Activated CD4-positive, alpha-beta memory T cell treated with anti-CD3 and anti-CD28 coated beads, Interleukin-2, amount 10 ng/mL, durations not matched to agents 7 days and 5 days (primary cell): ENCODE measurements at places on chromosomes 11 and 22. TPM values are rescaled to one million over a fixed set of nuclear protein-coding genes. Genes with fewer than 3 reads are reported as not detected.

DEFB131B gene
- total RNA-seq = not detected

MS4A6E gene
- total RNA-seq = not detected

RASSF7 gene
- 32.7 TPM for total RNA-seq

TSSK2 gene
- total RNA-seq = not detected

B3GAT1 gene
- 10.5 TPM for total RNA-seq

YWHAH gene
- 203 TPM for total RNA-seq

SPDYC gene
- total RNA-seq = not detected

CEP126 gene
- 1.0 TPM for total RNA-seq

RAB3IL1 gene
- not detected for total RNA-seq

SELENOH gene
- 148 TPM for total RNA-seq

ABTB2 gene
- 2.3 TPM for total RNA-seq

LRRN4CL gene
- 0.18 TPM for total RNA-seq

SLC5A1 gene
- total RNA-seq = not detected

GLYATL2 gene
- not detected for total RNA-seq

XRRA1 gene
- 10.3 TPM for total RNA-seq

OR2AT4 gene
- not detected for total RNA-seq

ALDH3B1 gene
- not detected for total RNA-seq

GGTLC2 gene
- not detected for total RNA-seq

MAJIN gene
- total RNA-seq = 0.15 TPM

APLNR gene
- not detected for total RNA-seq

RBMXL2 gene
- total RNA-seq = not detected

CRYBA4 gene
- not detected for total RNA-seq

FGF4 gene
- not detected for total RNA-seq

BTBD18 gene
- not detected for total RNA-seq

OR4C12 gene
- not detected for total RNA-seq

CNGA4 gene
- total RNA-seq = 0.20 TPM

OR51B5 gene
- not detected for total RNA-seq

CHADL gene
- 0.18 TPM for total RNA-seq

PLAAT2 gene
- not detected for total RNA-seq

MAP6 gene
- total RNA-seq = 1.6 TPM

OR8J1 gene
- total RNA-seq = not detected

C11orf87 gene
- not detected for total RNA-seq

RFPL1 gene
- total RNA-seq = not detected

TMPRSS13 gene
- 1.9 TPM for total RNA-seq

GPR83 gene
- 0.08 TPM for total RNA-seq

CST6 gene
- total RNA-seq = 0.30 TPM

SCN3B gene
- total RNA-seq = 0.03 TPM

EHF gene
- not detected for total RNA-seq

SEPTIN3 gene
- total RNA-seq = 3.2 TPM

APOBEC3A gene
- not detected for total RNA-seq

DNAJB7 gene
- not detected for total RNA-seq

HMGXB4 gene
- 32.5 TPM for total RNA-seq

SHANK2 gene
- not detected for total RNA-seq

RIBC2 gene
- total RNA-seq = 7.8 TPM

RDX gene
- total RNA-seq = 53.5 TPM

CCDC188 gene
- 0.33 TPM for total RNA-seq

SULT4A1 gene
- total RNA-seq = not detected

ALDH3B2 gene
- total RNA-seq = not detected

MYO7A gene
- 0.35 TPM for total RNA-seq

SAA4 gene
- total RNA-seq = not detected

VPREB1 gene
- total RNA-seq = not detected

DRICH1 gene
- 0.48 TPM for total RNA-seq

TRIM64C gene
- total RNA-seq = not detected

VSTM5 gene
- not detected for total RNA-seq

SOX6 gene
- not detected for total RNA-seq

DTX4 gene
- 0.48 TPM for total RNA-seq

MALAT1 gene
- 7,759 TPM for total RNA-seq
